ENCODE measurements at places on chromosomes 13 and 19.

GRCh38 chr13:113748101-113748861, 10.7 kb upstream of the TMEM255B start:
- DNase-seq: no peak

DNA sequence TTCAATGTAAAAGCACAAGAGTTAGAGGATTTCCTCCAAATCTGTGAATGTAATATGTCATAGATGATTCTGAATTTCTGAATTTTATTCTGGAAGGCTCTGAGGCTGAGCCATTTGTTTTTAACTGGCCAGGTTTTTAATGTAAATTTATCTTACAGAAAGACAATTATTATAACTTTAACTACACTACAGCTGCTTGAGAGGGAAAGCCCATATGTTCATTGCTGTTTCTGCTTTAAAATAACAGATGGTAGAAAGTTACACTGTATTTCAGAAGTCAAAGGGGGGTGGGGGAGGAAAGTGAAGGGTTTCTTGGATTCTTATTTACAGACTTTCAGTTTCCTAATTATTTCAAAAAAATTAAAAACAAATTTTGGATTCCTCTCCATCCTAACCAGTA, 62.8 kb downstream of the DNAJC15 start:
- no peak for DNase-seq

DNA sequence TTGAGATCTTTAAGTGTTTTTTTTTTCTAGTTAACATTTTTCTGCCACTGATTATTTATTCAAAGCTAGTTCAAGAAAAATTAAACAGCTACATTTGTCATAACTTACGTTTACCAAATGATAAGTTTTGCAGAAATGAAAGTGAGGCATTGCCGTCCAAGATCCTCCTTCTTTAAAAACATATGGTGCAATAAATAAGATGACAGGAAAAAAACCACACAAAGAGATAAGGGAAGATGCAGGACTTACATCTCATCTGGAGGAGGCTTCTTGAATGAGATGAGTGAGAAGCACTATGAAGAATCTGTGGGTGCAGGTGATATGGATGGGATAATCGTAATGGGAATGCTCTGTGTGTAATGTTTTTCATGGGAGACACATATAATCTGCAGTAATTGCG, 12.4 kb downstream of the TNFSF13B start:
- DNase-seq: no peak

GRCh38 chr13:100710176-100710575, 35.6 kb upstream of the TMTC4 start:
- no peak for DNase-seq

GRCh38 chr13:24625331-24625731, 54.9 kb upstream of the ATP12A start:
- no peak for DNase-seq

GRCh38 chr13:32165796-32166195, 134.2 kb downstream of the FRY start:
- no peak for DNase-seq

DNA sequence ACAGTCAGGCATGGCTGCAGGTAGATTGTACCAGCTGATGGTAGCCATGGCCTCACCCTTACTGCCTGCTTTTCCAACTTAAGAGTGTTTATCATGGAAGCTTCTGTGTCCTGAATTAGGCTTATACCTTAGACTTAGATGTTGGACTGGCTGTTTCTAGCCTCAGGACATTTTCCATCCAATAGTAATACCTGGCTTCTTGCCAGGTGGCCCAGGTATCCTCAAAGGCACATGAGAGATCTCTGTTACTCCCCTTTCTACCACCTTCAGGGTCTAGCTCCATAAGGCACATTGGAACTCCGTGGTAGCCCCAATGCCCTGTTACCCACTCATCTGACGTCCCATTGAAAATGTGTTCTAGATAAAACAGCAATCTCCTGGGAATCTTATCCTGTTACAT, 407.5 kb downstream of the SPRY2 start:
- no peak for DNase-seq

DNA sequence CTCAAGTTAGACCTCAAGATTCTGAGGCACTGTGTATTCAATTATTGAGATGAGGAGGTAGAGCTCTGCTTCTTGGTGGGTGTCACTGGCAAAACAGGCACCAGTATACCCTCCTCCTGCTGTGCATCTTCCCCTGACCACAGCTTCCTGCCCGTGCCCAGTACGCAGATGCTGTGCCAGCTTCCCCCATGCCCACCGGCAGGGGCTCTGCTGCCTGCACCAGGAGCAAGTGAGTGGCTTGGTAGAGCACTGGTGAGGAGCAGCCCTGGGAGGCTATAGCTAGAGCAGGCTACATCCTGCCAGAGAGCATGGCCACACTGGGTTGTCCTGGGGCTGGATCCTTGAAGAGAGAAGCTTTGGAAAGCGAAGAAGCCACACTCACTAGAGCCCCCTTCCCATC, 21.0 kb upstream of the RNF17 start:
- no peak for DNase-seq

DNA sequence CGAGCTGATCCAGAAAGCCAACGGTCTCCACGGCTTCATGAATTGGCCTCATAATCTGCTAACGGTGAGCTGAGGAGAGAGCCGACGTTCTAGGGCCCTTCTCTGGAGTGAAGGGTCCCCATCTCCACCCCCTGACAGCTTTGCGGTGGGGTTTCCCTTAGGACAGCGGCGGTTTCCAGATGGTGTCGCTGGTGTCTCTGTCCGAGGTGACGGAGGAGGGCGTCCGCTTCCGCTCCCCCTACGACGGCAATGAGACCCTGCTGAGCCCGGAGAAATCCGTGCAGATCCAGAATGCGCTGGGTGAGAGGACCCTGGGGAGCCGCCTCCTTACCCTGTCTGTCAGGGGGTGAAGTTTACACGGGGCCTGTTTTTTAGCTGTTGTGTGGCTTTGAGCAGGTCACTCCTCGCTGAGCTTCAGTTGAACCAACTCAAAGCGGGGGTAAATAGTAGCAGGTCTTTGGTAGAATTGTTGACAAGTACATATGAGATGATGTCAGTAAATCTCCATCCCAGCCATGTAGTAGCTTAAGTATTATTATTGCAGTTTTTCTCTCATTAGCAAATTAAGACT, 801 bp downstream of the QTRT1 start:
- DNase-seq: peak; percentile 46

DNA sequence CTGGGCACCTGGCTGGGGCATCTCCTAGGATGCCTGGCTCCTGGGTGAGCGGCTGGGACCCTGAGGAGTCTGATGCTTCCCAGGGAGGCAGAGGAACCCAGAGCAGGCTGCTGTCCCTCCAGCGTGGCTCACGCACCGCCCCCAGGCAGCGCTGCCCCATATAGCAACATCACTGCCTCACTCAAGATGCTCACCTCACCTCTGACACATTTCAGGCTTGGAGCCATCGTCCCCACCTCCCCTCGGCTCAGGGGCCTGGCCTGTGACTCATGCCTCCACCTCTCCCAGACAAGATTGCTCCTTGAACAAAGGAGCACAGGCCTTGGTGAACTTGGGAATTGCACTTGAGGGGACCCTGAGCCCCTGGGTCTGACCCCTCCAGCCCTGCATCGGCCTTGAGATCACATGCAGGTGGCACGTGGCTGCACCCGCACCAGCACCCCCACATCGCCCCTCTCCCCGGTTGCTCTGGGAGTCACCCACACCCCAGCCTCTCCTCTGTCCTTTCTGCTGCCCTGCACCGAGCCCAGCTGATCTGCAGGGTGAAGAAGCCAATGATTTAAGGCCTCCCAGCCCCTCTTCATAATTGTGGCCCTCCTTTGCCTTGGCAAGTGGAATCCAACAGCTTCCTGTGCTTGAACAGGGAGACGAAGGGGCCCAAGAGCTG, 11.2 kb downstream of the CEBPA start:
- peak; percentile 83 for DNase-seq

GRCh38 chr19:39558624-39559117, 18.7 kb upstream of the EID2 start:
- no peak for DNase-seq

- DNase-seq: peak; percentile 42
These were observed 11.5 kb downstream of the S1PR2 start for GRCh38 chr19:10219678-10220077.

DNA sequence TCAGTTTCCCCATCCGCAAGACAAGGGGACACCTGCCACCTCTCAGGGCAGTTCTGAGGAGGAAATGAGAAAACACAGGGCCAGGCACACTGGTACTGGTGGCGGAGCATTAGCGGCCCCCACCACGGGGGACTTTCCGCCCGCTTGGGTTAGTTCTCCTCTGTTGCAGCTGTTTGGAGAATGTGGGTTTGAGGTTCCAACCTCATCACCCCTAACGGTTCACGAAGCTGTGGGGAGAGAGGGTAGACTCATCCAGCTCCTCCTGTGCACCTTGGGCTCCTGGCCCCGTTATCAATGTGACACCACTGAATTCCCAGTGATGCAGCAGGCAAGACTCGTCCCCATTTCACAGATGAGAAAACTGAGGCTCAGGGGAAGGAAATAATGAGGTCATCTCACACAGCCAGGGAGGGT, 10.3 kb downstream of the PTPRS start:
- DNase-seq: no peak

- no peak for DNase-seq
These were observed 6.5 kb upstream of the MZF1 start for GRCh38 chr19:58579473-58580142.

DNA sequence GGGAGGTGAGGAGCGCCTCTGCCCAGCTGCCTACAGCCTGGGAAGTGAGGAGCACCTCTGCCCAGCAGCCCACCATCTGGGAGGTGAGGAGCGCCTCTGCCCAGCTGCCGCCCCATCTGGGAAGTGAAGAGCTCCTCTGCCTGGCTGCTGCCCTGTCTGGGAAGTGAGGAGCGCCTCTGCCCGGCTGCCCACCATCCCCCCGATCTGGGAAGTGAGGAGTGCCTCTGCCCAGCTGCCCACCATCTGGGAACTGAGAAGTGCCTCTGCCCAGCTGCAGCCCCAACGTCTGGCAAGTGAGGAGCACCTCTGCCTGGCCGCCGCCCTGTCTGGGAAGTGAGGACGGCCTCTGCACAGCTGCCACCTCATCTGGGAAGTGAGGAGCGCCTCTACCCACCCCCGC, 64.3 kb downstream of the ZNF708 start:
- no peak for DNase-seq

DNA sequence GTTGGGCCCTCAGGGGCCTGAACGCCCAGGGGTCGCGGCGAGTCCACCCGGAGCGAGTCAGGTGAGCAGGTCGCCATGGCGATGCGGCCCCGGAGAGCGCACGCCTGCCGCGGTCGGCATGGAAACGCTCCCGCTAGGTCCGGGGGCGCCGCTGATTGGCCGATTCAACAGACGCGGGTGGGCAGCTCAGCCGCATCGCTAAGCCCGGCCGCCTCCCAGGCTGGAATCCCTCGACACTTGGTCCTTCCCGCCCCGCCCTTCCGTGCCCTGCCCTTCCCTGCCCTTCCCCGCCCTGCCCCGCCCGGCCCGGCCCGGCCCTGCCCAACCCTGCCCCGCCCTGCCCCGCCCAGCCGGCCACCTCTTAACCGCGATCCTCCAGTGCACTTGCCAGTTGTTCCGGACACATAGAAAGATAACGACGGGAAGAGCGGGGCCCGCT, at the start of gene CCNA1:
CCNA1 (plus strand) TSS at position 390 of the 439 bp plus-strand sequence. CDS start 562 bp downstream, outside the sequence.
- DNase-seq: peak; percentile 30

DNA sequence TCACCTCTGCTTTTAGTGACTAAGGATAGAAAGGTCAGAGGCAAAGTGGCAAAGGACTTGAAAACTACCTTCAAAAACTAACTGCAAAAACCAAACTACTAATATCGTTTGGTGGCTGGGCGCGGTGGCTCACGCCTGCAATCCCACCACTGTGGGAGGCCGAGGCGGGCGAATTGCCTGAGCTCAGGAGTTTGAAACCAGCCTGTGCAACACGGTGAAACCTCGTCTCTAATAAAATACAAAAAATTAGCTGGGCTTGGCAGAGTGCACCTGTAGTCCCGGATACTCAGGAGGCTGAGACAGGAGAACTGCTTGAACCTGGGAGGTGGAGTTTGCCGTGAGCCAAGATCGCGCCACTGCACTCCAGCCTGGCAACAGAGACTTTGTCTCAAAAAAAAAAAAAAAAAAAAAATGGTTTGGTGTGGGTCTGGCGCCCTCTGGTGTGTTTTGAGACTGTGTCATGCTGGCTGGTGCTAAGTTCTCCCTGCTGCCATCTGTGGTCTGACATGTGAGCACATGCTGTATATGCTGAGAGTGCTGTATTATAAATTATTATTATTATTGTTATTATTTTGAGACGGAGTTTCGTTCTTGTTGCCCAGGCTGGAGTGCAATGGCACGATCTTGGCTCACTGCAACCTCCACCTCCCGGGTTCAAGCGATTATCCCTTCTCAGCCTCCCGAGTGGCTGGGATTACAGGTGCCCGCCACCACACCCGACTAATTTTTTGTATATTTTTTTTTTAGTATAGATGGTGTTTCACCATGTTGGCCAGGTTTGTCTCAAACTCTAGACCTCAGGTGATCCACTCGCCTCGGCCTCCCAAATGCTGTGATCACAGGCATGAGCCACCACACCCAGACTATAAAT, 36.0 kb upstream of the RNF17 start:
- DNase-seq: peak; percentile 88

GRCh38 chr19:30034321-30034720, 92.3 kb downstream of the URI1 start:
- no peak for DNase-seq

DNA sequence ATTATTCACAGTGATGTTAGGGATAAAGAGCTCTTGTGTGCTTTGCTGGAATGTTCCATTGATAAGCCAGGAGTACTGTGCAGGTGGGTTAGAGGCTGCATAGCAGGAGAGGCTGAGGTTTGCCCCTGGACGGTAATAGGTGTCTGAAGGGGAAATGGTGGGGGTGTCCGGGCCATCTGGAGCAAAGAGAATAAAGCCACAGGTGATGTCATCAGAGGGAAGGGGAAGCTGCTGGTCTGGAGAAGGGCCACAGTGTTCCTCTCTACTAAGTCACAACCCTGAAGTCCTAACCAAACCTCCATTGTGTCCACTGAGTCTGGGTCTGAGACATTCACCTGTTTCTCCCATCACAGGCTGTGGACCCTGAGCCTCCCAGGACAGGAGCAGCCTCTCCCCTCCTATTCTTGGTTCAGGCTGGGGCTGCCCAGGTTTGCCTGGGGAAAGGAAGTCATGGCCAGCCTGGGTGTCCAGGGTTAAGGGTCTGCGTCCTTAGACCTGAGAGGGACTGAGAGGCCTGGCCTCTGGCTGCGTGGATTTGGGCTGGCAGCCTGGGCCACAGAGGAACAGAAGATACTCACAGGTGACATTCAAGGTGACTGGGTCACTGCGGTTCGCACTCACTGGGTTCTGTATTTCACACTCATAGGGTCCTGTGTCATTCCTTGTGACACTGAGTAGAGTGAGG, 6.8 kb downstream of the CEACAM1 start:
- DNase-seq: no peak

All from hepatocyte (in vitro differentiated cells).